Left renal pelvis (tissue), 4 donors: ENCODE measurements at places on chromosomes 3 and 15.
A peak's percentile ranks its signal among the peaks of the same experiment; 100 is the strongest.

GRCh38 chr3:126107957-126108675 is 24.2 kb upstream of the SLC41A3 start:
- DNase-seq, result no peak

DNA sequence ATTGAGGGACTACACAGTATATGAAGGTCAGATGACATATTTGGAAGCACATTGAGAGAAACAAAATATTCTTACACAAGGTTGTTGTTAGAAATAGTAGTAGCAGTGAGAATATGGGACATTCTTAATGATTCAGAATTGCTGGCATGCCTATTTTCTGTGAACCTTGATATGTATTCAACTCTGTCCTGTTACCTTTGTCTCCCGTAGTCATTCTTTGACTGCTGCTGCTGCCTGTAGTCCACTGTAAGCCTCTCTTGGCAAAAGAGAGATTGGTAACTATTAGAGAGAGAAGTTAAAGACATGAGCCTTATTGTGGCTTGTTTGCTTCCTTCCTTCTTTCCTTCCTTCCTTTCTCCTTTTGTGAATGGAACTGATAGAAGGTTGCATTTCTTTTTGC is 64.5 kb downstream of the TCF12 start:
- no peak for DNase-seq

DNA sequence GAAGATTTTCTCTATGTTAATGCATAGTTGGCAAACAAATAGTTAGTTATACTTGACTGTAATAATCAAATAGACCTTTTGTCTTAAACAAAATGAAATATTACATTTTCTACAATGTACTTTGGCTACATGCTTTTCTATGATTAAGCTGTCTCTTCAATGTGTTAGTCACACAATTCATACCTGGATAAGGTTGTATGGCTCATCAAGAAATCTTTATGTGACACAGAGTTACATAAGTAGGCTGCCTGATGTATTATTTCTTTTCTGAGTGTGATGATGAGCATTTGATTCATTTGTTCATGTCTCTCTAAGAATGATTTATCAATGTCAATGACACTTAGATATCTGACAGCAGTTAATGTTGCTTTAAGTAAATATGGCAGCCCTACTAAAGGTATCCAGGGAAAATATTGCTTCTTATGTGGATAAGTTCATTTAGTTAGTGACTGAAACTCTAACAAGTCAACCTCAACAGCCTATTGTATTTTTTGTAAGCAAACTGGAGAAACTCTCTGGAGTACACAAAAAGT is 157.4 kb upstream of the SOX2 start:
- DNase-seq, result no peak

- no peak for DNase-seq
Observed at GRCh38 chr3:151386056-151386455, 1.5 kb upstream of the P2RY12 start.

DNA sequence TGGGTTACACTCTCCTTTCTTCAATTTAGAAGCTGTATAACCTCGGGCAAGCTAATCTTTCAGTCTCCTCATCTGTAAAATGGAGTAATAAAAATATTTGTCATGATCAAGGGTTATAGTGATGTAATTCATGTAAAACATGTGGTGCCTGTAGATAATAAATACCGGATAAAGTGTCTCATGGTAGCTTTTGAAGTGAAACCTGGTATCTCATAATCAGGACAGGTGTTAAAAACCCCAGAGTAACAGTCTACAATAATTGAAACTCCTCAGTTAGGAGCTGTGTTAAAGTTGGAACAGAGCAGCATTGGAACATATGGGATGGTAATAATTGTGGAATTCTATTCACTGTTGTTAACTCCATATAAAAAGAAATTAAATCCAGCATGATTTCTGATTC is 884 bp upstream of the KNL1 start:
- no peak for DNase-seq

- no peak for DNase-seq
Observed at GRCh38 chr15:52706091-52706490, 26.9 kb upstream of the ATOSA start.

DNA sequence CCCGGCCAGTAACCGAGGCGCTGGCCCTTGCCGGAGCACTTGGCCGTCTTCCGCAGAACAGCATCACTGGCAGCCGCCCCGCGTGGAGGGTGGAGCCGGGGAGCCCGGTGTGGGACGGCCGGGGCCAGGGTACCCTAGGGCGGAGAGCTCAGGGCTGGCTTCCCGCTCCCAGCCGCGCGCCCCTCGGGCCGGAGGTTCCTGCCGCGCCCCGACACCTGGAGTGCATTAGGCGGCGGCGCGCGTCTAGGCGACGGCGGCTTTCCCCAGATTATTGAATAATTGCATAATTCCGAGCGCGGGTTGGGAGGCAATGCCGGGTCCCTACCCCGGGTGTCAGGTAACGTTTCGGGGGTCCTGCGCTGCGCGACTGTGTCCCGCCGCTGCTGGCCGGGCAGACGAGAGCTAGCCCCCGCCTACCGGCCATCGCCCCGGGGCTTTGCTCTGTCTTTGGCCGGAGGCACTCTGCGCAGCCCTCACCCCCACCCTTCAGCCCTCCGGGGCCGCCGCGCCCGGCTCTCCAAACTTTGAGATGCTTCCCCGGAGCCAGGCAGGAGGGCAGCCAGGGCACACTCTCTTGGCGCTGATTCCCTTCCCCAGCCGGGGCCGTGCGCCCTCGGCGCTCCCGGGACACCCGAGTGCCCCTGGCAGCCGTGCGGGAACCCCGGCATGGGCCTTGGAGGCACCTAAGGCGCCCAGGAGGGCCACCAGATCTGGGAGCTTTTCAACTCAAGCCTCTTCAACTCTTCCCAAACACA is 749 bp downstream of the ITGA11 start:
- DNase-seq, result no peak

- no peak for DNase-seq
Observed at GRCh38 chr3:112424394-112424793, 74.9 kb downstream of the BTLA start.

DNA sequence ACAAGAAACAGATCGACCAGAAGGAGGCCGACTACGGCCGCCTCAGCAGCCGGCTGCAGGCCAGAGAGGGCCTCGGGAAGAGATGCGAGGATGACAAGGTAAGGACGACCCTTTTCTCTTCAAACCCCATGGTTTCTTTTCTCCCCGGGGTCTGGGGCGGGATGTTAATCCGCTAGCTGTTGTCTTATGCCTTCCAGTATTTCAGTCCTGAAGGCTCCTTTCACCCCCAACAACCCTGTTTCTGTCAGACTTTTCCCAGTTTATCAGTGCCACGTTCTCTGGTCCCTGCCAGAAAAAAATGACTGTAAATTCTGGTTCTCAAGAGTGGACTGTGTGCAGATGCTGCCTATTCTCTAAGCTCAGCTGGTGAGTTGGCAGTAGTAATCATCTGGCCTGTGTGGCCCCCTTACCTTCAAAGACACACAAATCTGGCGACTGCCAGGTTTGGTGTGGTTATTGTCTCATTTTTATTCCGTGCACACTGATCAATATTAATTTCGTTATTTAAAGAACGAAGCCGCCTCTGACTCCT is 806 bp downstream of the GOLM2 start:
- DNase-seq, result no peak

GRCh38 chr15:43800286-43801141 is at the start of gene HYPK:
HYPK (plus strand) TSS chr15:43800599; CDS start chr15:43800623, 24 bp downstream.
- no peak for DNase-seq

DNA sequence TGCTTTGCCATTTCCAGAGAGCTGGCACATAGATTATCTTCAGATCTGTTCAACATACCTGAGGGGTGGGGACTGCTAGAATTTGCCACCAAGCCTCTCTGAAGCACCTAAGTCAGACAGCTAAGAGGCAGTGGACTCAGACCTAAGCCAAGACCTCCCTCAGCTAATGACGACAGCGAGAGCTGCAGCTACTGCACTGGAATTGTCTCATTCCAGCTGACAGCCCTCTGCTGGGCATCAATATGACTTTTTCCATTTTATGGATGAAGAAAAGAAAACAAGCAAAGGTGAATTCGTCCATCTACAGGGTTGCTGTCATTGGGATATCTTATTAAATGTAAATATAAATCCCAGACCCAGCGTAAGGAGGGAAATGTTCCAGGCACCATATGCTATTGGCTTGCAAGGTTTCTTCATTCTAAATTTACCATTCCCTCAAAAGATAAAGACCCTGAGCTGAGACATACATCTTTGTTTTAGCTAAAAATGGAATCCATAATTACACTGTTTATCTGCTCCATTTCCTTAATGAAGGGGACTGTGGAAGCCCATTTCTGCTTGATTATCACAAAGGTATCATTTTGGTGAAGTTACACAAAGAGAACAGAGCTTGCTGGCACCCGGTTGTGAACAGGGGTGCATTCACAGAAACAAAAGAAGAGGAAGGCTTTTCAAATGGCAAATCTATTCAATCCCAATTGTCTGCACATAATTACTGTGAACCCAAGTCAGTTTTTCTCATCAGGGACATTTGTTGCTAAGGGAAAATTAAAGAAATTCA is 85.5 kb upstream of the LRTM1 start:
- DNase-seq, result no peak

DNA sequence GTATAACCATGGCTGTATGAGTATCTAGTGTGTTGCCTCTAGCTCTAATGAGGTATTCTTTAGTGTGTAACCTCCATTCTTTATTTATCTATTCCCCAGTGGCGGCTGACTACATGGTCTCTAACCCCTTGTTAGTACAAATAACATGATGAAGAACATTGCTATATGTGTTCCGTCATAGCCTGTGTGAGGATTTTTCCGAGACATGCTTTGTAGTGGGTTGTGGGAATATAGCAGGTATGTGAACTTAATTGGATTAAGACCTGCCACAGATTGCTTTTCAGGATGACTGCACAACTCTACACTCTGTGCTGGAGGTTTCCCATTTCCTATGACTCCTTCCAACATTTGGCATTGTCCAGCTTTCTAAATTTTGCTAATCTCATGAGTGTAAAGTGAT is 563.4 kb downstream of the ROBO1 start:
- DNase-seq, result no peak

DNA sequence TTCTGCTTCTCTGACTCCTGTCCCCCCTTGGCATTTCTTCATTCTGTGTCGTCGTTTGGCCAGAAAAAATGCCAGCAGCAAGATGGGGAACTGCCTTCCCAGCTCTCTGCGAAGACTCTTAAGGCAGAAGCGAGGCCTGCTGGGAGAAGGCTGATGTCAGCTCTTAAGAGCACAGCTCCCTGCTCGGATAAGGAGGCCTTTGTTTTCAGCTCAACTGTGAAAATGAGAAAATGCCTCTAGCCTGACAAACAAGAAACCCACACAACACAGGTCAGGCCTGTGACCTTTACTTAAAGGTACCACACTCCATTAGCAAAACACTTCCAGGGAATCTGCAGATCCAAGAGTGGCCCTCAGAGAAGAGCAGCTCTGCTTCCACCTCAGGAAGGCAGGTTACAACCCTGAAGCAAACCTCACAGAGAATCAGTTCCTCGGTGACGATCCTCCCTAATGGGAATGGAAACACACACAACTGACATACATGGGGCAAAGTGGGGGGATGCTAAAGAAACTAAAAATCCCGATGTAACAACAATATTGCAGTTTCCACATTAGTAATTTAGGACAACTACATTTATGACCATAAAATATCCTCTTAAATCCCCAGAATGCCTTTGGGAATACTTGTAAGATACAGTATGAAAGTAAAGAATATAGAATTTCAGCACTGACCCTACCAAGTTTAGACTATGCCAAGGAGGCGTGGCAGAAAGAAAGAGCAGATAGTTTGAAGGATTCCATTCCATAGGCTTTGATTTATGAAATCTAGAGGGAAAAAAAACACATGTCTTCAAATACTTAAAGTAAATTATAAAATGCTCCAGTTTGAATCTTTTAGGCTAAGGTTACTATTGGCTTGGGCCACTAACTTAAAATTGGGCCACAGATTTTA is 52.1 kb downstream of the VGLL4 start:
- DNase-seq, result peak; percentile 51

DNA sequence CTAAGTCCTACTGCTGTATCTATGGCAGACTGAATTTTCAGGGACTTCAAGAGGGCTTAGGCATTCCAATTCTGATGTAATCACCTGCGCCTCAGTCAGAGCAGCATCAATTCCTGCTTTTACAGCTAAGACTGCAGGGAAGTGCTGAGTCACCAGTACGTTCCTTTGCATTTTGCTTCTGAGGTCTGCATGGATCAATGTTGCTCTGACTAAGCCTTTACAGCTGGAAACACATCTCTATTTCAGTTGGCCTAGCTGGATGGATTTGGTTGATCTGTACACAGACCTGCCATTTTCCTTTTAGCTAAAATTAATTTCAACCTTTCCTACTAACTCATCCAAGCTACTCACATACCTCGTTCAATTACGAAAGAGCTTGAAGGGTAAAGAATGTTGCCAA is 51.3 kb downstream of the ETV5 start:
- DNase-seq, result no peak

DNA sequence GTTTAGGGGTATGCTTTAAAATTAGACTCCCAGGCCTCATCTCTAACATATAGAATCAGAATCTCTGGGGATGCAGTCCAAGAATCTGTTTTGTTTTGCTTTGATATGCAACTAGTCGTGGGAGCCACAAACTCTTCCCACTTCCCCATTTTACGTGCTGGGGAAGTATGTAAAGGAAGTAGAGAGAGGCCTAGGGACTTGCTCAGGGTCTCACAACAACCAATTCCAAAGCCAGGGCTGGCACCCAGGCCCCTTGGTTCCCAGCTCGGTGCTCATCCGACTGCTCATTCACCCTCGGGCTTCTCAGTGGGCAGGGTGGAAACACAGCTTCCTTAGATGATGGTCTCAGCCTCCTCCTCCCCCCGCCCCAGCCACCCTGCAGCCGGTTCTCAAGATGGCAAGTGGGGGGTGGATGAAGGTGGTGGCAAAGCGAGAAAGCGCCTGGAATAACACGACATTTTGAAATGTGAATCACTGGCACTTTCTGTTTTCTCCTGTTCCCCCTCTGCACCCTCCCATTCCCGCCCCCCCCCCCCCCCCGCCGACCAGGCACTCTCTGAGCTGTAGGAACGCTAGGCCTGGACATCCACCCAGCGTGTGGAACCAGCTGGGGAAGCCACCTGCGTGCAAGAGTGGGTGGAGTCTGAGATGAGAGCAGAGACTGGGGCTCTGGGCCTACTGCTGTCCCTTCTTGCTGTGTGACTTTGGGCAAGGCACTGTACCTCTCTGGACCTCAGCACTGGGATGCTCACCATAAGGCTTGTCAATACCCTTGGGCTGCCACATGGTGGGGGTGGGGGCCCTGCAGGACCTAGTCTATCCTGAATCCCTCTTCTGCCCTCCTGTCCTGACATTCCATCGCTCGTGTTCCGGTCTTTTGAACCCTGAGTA is 214.5 kb downstream of the RPLP1 start:
- DNase-seq, result no peak

DNA sequence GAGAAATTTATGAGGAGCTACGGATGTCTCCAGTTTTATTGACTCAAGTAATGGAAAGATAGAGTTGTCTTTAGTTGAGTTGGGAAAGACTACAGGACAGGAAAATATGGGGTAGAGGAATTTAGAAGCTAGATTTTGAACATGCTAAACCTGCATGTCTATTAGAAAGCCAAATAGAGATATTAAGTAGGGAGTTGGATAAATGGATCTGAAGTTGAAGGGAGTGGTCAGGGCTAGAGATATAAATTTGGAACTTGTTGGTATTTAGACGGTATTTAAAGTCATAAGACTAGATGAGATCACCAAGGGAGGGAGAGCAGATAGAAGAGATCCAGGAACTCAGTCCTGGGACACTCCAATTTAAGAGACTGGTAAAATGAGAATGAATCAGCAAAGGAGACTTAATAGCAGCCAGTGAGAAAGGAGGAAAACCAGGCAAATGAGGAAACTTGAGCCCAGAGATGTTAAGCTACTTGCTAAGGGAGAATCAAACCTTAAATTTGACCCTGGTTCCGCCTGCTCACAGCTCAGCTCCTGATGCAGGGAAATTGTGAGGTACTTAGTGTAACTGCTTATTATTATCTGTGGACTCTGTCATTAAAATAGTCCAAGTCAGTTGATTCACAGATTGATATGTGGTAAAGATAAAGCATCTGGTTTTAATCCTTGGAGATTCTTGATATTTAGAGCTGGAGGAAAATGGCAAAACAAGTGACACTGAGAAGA is 35.8 kb downstream of the ABI3BP start:
- no peak for DNase-seq
